ENCODE measurements at places on chromosomes 11 and 22. TPM values are rescaled to one million over a fixed set of nuclear protein-coding genes. Genes with fewer than 3 reads are reported as not detected.

Gene SCGB1A1
- total RNA-seq = not detected

Gene PLAAT3
- 19.8 TPM for total RNA-seq

Gene POTEH
- not detected for total RNA-seq

Gene TEX12
- total RNA-seq = 1.0 TPM

Gene PRODH
- 3.7 TPM for total RNA-seq

Gene CCDC73
- total RNA-seq = not detected

Gene SULT4A1
- under 0.01 TPM for total RNA-seq

Gene RAC2
- 0.52 TPM for total RNA-seq

Gene HIC2
- total RNA-seq = 4.2 TPM

Gene NCAM1
- 63.7 TPM for total RNA-seq

Gene C11orf91
- total RNA-seq = not detected

Gene GRK3
- 6.3 TPM for total RNA-seq

Gene NAV2
- total RNA-seq = 43.3 TPM
